Tongue (tissue), 3 donors: ENCODE measurements at places on chromosomes 2 and 18. TPM values are rescaled to one million over a fixed set of nuclear protein-coding genes. Genes with fewer than 3 reads are reported as not detected.

C2orf69 gene
- 12.2 TPM for total RNA-seq

MARCHF4 gene
- total RNA-seq, result not detected

UBXN2A gene
- 30.6 TPM for total RNA-seq

- DNase-seq, result no peak
These were observed 30.1 kb upstream of the DYNC2LI1 start for GRCh38 chr2:43743706-43744105.

- DNase-seq, result no peak
These were observed 501.1 kb upstream of the TNP1 start for GRCh38 chr2:217360781-217361482.

- no peak for DNase-seq
These were observed 627.6 kb upstream of the PKDCC start for GRCh38 chr2:41420219-41420618.

DNA sequence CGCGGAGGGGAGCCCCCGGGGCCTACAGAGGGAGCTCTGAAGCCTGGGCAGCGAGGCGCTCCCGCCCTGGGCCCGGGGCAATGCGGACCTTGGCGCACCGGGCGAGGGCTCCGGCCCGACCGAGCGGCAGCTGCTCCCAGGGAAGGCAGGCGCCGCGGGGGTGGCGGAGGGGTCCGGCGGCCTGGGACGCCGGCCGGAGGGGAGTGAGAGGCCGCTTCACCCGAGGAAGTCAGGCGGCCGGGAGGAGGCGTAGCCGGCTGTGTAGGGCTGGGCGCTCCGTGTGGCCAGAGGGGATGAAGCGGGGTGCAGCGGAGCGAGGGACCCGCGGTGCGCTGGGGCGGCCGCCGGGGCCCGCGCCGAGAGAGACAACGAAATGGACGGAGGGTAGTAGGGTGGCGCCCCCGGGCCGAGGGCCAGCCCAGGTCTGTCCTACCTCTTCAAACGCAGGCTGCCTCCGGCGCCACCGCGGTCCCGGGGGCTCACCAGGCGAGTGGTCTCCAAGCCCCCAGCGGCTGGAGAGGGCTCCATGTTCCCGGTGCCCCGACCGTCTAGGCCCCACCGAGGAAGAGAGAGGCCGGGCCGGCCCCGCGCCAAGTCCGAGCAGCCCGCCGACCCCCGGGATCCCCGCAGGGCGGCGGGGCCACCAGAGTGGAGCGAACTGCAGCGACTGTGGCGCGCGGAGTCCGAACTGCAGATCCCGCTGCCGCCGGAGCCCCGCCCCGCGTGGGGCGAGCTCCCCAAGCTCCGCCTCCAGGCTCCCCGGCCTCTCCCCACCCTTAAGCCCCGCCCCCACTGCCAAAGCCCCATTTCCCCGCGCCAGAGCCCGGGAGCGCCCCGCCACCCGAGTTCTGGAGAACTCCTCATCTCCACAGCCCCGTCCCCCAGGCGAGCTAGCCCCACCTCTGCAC lies at the start of gene SLC30A3:
SLC30A3 (minus strand) TSS at position 669 of the 908 bp plus-strand sequence; CDS start at position 528, 141 bp downstream.
- peak; percentile 63 for DNase-seq

DNA sequence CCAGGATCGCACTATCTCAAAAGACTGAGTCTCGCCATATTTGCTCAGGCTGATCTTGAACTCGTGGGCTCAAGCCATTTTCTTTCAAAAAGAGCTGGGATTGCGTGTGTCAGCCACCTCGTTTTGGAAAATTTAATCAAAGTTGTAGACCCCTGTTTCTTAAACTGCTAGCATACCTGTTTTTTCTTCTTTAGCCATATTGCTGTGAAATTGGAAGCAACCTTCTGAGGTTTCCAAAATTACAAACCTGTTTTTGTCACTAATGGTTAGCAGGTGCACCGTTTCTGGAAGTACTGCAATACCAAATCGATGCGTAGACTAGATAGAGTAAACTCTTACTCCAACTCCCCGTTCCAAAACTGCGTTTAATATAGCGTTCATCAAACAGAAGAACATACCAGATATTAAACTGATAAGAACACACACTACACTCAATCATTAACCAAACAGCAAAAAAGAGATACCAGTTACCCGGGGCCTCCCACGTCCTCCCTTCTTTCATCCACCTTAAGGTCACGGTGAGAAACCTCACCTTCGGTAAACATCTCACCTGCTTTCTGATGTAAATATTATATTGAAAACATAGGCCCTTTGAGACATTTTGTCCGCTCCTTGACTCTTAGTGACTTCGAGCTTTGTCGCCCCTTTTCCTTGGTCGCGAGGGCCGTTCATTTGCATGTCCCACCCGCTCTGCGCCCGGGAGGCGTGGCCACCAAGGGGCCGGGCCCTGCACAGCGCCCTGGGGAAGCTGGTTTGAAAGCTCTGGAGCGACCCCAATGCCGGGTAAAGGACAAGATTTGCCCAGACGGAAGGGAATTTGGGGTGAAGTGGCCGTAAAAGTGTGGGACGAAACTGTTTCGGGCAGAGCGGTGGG lies at the start of gene RNU2-63P:
RNU2-63P (minus strand) TSS at position 462 of the 874 bp plus-strand sequence.
- peak; percentile 93 for DNase-seq
